ENCODE measurements at places on chromosomes 5 and 9.

- no peak for DNase-seq
These were observed 42.9 kb upstream of the HAND1 start for GRCh38 chr5:154520861-154521453.

DNA sequence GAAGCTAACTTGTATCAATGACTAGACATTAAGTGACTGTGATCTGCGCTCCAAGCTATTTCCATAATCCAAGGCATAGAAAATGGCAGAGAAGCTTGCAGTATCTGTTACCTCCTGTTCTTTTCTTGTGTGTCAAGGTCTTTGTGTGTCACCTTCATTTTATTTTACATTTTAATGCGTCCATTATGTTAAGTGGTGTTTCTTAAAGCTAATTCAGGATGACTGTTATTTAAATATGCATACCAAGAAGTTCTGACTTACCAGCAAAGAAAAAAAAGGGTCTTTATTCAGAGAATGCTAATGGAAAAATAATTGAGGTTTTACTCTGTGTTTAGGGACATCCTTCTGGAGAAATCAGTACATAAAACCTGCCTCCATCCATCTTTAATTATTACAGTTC, 52.3 kb downstream of the STK32A start:
- DNase-seq = no peak

GRCh38 chr9:69299315-69299714, 25.7 kb upstream of the ENTREP1 start:
- DNase-seq = no peak

- no peak for DNase-seq
These were observed 398.9 kb downstream of the PLK2 start for GRCh38 chr5:58060996-58061395.

- no peak for DNase-seq
These were observed 10.4 kb downstream of the TEX48 start for GRCh38 chr9:114671605-114672004.

DNA sequence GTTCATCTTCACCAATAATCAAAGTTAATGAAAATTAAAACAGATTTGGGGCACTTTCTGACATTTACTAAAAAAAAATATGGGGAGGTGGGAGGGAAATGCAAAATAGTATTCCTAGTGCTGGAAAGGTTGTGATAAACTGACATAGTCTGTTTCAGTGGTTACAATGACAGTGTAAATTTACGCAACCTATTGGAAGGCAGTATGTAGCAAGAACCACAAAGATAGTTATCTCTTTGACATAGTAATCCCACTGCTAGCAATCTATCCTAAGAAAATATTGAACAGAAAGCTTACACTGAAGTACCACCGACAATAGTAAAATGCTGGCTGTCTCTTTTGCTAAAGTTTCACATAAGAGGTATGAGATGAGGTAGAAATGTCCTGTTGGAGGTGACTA, 15.1 kb upstream of the EPB41L4B start:
- DNase-seq = no peak

- no peak for DNase-seq
These were observed 41.6 kb downstream of the CDK5RAP2 start for GRCh38 chr9:120538339-120538738.

- DNase-seq = no peak
These were observed 27.1 kb upstream of the BASP1 start for GRCh38 chr5:17190242-17190778.

All from stimulated activated CD4-positive, alpha-beta T cell treated with anti-CD3 and anti-CD28 coated beads, TNF-alpha, amount 100 ng/mL, for 4 hours (primary cell).